Bladder microvascular endothelial cell (primary cell): ENCODE measurements at places on chromosomes 3 and 15. TPM values are rescaled to one million over a fixed set of nuclear protein-coding genes. Genes with fewer than 3 reads are reported as not detected.

Gene CPNE4
- not detected in 2 replicates for total RNA-seq

Gene CYP1A1
- total RNA-seq = 22.8 and 31.5 TPM in 2 replicates

Gene TCF12
- total RNA-seq = 56.2 and 124 TPM in 2 replicates

Gene TEX55
- not detected in 2 replicates for total RNA-seq

Gene PTPRG
- 16.0 and 22.5 TPM in 2 replicates for total RNA-seq

Gene GP9
- not detected in 2 replicates for total RNA-seq

Gene TPRG1
- total RNA-seq = not detected in 2 replicates

Gene MESP1
- 0.16 and 0.31 TPM in 2 replicates for total RNA-seq

Gene HEMK1
- total RNA-seq = 2.4 and 8.7 TPM in 2 replicates

Gene ACKR2
- total RNA-seq = 0.16 and 6.9 TPM in 2 replicates

Gene SGO1
- 4.0 and 4.2 TPM in 2 replicates for total RNA-seq

Gene SOX14
- not detected in 2 replicates for total RNA-seq

Gene CADPS
- total RNA-seq = not detected in 2 replicates

Gene REC114
- not detected in 2 replicates for total RNA-seq

Gene NEK10
- total RNA-seq = 1.6 and 2.8 TPM in 2 replicates

Gene TMC3
- not detected in 2 replicates for total RNA-seq

Gene SPINT1
- 0.32 and 1.6 TPM in 2 replicates for total RNA-seq

Gene LRRN1
- total RNA-seq = not detected in 2 replicates

Gene CPA3
- total RNA-seq = 0.31 and 1.5 TPM in 2 replicates

Gene FBXL22
- 0.16 TPM in 1 of 2 replicates, not detected in the other for total RNA-seq

Gene RARB
- 18.5 and 25.7 TPM in 2 replicates for total RNA-seq

Gene GPR149
- total RNA-seq = not detected in 2 replicates

Gene RTP4
- total RNA-seq = 1.6 and 2.8 TPM in 2 replicates

Gene ISL2
- total RNA-seq = under 0.01 and 0.57 TPM in 2 replicates

Gene NAA50
- 166 and 189 TPM in 2 replicates for total RNA-seq

Gene PROK2
- total RNA-seq = not detected in 2 replicates

Gene GP5
- 0.06 TPM in 1 of 2 replicates, not detected in the other for total RNA-seq

Gene ARF4
- total RNA-seq = 88.4 and 164 TPM in 2 replicates

Gene CADM2
- total RNA-seq = not detected in 2 replicates

Gene VGLL3
- total RNA-seq = 0.76 and 0.81 TPM in 2 replicates

Gene SNTN
- not detected in 2 replicates for total RNA-seq

Gene CTXN2
- not detected in 2 replicates for total RNA-seq

Gene DLG1
- 21.9 and 86.5 TPM in 2 replicates for total RNA-seq

Gene UACA
- 219 and 441 TPM in 2 replicates for total RNA-seq

Gene EBLN2
- 3.7 and 9.6 TPM in 2 replicates for total RNA-seq

Gene TNIK
- total RNA-seq = 3.4 and 30.8 TPM in 2 replicates

Gene CCDC54
- total RNA-seq = not detected in 2 replicates

Gene EFHB
- total RNA-seq = 0.25 TPM in 1 of 2 replicates, not detected in the other

Gene TP63
- under 0.01 and 0.31 TPM in 2 replicates for total RNA-seq

Gene HCLS1
- total RNA-seq = 31.9 and 43.1 TPM in 2 replicates

Gene LRTM1
- not detected in 2 replicates for total RNA-seq

Gene SQOR
- total RNA-seq = 104 and 122 TPM in 2 replicates

Gene SLC9C1
- 0.13 TPM in 1 of 2 replicates, not detected in the other for total RNA-seq
